RWPE2 (cell line): ENCODE measurements at places on chromosomes 11 and 22.
A peak's percentile ranks its signal among the peaks of the same experiment; 100 is the strongest.

DNA sequence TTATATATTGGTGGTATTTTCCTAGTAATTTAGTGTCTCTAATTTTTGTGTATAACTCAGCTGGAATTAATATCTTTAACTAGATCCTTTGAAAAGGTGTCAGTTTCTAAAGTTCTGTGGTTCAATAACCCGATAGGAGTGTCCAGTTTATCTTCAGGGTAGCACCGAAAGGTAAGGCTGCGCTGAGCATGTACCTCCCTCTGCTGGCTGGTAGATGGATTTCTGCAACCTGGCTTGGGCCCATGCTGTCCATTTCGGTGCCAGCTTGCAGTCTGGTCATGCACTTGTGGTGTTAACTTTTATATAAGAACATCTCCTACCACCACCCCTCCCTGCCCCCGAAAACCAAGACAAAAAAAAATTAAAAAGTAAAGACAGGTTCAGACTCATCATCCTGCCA lies 24.7 kb downstream of the EXT2 start:
- DNase-seq = no peak

GRCh38 chr22:17647991-17648390 lies 9.4 kb downstream of the BCL2L13 start:
- DNase-seq = no peak

DNA sequence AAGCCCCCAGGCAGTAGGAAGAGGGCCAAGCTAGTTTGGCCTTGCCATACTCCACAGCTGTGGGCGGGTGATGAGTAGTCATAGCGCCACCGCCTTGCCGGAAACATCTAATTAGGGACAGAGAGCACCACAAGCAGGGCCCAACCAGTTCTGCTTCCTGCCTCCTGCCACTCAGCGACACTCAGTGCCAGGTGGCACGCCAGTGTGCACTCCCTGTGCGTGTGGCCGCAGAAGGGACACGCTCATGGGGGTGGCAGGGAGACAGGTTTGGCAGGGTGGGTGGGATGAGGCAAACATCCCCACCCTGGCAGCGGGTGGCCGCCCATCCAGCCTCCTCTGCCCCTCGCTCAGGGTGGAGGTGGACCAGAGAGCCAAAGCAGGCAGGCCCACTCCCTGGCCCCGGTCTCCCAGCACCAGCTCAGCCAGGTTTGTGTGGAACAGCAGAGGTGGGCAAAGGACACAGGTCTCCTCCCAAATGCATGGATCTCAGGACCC lies 4.9 kb downstream of the OVOL1 start:
- DNase-seq = no peak

DNA sequence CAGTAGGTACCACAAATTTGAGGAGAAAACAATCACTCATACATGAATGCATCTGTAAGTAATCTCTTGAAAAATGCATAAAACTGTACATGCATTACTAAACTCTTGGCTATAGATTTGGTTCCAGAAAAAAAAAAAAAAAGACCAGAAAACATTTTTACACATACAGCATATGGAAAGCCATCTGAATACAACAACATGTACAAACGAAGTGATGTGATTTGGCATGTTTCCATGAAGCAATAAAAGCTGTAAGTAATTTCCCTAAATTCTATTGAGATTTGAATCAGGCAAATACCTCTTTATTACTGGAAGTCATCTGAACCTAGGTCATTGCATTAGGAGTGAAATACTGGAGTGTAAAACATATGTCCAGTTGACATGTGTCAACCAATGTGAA lies 31.9 kb upstream of the ZC3H12C start:
- DNase-seq = no peak

- DNase-seq = peak; percentile 15
These were observed at the start of the genes COMT and TXNRD2 for GRCh38 chr22:19941365-19942082. TSS of gene COMT (plus strand) at chr22:19941772. CDS start at chr22:19962527, 20,755 bp downstream. TSS of gene TXNRD2 (minus strand) at chr22:19941818. CDS start at chr22:19941803, 15 bp downstream.

DNA sequence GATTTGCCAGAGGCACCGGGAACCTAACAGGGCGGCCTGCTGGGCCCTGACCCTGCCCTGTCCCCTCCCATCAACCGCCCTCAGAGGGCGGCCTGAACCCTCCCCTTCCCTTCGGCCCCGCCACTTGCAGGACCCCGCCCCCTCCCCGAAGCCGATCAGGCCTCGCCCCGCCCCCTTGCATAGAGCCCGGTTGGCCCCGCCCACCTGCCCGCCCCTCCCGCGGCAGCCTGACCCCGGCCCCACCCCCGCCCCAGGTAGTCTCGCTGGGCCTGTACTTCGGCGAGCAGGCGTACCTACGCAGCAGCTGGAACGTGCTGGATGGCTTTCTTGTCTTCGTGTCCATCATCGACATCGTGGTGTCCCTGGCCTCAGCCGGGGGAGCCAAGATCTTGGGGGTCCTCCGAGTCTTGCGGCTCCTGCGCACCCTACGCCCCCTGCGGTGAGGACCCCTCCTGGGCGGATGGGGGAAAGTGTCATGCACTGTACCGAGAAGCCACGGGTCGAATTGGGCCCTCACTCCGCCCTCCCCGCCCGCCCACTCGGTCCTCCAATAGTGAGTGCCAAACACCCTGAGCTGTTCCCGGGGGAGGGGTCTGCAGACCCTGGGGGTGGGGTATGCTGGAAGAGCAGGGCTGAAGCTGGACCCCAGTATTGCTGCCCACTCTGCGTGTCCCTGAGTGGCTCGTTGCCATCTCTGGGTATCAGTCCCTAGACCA lies 94.1 kb downstream of the CACNA1I start:
- no peak for DNase-seq

GRCh38 chr11:70756341-70756740 lies 358.0 kb downstream of the CTTN start:
- no peak for DNase-seq

GRCh38 chr22:17648569-17648968 lies 10.0 kb downstream of the BCL2L13 start:
- no peak for DNase-seq

DNA sequence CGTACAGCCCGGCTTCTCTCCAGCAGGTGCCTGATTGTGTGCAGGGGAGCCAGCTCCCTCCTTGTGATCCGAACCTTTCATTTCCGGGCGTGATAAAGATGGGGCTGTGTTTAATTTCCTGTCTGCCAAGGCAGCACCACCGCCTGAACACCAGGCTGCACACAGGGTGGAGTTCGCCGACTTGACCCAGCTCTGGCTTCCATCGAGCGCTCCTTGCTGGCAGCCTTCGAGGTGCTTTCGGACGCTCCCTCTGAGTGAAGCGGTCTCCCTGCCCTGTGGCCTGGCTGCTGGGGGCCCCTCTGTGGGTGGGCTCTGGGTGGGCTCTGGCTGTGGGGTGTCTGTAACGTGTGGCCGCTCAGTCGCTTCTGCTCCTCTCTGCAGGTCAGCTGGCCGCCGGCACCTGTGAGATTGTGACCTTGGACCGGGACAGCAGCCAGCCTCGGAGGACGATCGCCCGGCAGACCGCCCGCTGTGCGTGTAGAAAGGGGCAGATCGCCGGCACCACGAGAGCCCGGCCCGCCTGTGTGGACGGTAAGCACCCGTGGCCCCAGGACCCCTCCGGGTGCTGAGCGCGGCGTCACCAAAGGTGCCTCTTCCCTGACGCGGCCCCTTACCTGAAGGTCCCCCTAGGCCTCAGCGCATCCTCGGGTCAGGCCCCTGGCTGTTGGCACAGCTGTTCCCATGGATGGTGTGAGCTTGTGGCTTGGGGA lies 1181.3 kb downstream of the BRD1 start:
- DNase-seq = no peak

- no peak for DNase-seq
These were observed 2.3 kb downstream of the PICALM start for GRCh38 chr11:86066657-86067008.

DNA sequence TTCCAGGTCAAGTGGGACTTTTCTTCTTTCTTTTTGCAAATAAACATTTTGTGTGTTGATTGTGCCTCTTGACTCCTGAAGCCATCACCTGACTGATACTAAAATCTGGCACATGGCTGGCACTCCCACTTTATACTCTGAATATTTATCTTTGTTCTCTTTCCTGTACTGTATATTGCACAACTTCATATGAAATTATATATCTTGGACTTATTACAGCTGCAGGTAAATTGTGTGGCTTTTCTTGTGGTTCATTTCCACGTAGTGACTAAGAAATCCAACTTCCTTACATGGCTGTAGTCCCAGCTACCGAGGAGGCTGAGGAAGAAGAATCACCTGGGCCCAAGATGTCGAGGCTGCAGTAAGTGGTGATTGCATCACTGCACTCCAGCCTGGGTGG lies 23.7 kb upstream of the OR5B12 start:
- no peak for DNase-seq

DNA sequence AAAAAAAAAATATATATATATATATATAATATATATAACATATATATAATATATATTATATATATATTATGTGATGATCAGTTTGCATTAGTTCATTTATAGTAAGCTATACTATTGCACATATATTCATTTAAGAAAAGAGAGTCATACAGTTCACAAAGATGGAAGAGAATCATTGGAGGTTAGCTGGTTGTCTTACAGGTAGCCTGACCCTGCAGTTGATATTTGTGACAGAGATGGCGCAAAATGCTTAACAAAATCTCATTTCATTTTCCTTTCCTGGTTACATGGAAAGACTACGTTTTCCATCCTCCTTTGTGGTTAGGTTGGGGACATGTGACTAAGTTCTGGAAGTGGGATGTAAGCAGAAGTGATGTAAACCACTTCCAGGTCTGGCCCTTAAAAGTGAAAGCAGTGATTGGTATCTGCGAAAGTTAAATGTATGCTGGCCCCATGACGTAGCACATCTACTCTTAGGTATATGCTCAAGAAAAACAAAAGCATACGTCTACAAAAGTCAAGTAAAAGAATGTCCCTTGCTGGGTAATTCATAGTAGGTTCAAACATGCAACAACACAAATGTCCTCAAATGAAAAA lies 7.2 kb upstream of the TMEM135 start:
- DNase-seq = no peak

DNA sequence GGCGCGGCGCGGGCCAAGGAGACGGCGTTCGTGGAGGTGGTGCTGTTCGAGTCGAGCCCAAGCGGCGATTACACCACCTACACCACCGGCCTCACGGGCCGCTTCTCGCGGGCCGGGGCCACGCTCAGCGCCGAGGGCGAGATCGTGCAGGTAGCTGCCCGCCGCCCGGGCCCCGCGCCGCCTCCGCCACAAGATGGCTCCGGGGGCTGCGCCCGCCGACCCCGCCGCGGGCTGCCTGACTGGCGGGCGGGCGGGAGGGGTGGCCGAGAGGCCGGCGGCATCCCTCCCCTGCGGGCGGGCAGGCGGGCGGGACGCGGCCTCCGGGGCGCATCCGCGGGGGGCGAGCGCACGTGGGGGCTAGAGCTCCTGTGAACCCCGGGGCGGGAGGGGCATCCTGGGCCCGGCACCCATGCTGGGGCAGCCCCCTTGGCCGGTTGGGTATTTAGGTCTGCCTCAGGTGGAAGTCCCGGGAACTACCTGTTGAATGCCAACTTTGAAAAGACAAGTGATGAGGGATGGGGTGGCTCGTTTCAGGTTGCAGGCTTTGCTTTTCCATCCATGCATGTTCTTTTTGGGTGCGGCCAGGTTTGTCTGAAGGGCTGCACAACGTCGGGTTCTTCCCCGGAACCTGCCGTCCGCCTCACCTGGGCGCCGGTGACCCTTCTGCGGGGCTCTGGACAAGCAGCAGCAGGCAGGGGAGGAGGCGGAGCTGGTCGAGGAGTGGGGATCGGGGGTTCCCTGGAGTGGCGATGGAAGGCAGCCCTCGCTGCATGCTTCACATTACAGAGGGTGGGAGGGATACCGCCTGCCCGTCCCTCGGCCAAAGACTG lies 760 bp downstream of the ZNRF3 start:
- DNase-seq = no peak

- DNase-seq = peak; percentile 45
These were observed 709 bp upstream of the ST3GAL4 start for GRCh38 chr11:126354631-126355323.

GRCh38 chr11:74701351-74701750 lies 29.9 kb downstream of the CHRDL2 start:
- no peak for DNase-seq

GRCh38 chr11:66883016-66883965 lies 26.4 kb downstream of the LRFN4 start:
- DNase-seq = peak; percentile 49

- DNase-seq = no peak
These were observed 239.7 kb downstream of the CTTN start for GRCh38 chr11:70637949-70638583.

DNA sequence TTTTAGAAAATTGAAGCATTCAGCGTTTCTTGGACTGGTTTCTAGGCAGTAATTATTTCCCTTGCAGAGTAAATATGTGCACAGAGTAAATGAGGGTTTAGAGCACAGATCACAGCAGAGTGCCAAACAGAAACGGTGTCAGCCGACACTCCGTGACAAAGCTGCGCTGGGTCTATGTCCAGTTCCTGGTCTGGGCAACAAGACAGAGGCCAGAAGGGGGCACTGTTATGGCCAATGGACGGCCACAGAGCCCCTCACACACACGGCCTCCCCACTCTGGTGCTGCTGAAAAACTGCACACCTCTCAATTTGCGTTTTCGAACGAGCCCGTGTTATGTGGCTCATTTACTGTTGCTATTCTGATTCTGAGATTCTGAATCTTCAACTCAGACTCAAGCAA lies 180.7 kb downstream of the MPPED1 start:
- DNase-seq = no peak

DNA sequence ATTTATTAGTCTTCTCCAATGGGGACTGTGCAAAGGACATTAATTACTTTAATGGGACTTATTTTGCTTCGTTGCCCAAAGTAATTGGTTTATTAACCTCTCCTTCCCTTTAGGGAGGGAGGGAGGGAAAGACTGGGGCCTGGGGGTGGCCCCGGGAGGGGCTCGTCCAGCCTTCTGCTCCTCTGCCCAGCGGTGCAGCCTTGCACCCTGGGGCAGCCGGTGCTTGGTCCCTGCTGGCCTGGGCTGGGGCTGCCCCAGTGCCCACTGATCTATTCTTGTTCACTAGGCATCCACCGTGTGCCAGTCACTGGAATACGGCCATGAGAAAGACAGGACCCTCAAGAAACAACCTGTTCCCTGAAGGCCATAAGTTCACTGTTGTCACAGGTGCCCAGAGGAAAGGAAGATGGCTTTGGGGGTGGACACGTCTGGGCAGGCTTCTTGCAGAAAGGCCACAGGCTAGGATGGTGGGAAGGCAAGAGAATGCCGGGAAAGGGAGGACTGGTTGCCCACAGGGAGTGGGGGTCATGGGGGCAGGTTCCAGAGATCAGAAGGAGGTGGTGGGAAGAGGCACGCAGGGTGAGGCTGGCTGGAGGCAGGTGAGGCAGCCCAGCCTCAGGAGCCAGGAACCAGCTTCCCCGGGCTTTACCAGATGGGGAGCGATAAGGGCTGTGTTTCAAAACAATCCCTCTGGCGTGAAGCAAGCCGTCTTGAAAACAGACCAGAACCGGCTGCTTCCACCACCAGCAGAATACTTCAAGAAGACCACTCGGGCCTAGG lies 47.6 kb upstream of the KCNQ1OT1 start:
- no peak for DNase-seq

DNA sequence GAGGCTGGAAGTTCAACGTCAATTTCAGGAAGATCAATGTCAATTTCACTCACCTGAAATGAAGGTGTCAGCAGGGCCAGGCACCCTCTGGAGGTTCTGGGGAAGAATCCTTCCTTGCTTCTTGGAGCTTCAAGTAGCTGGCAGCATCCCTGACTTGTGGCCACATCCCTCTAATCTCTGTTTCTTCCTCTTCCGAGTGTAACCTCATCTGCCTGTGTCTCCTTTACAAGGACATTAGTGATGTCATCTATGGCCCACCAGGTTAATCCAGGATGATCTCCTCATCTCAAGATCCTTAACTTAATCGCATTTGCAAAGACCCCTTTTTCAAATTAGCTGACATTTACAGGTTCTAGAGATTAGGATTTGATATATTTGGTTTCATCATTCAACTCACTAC lies 240.8 kb upstream of the MTNR1B start:
- DNase-seq = no peak

GRCh38 chr11:85539740-85540139 lies 87.4 kb downstream of the DLG2 start:
- DNase-seq = no peak
